ENCODE measurements at places on chromosomes 4 and X.

DNA sequence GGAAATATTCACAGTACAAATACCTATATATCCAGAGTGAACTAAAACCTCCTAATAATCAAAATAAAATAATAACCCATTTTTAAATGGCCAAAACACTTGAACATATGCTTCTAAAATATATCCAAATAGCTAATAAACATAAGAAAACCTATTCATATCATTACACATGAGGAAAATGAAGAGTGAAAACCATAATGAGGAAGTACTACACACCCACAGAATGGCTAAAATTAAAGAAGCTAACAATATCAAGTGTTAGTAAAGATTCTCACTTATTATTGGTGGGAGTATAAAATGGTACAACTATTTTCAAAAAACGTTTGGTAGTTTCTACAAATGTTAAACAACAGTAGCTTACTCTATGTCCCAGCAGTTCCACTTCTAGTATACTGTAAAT lies 92.1 kb downstream of the KLHL13 start:
- no peak for DNase-seq

GRCh38 chrX:11386812-11387211 lies 93.6 kb downstream of the AMELX start:
- no peak for DNase-seq

GRCh38 chrX:19174401-19175025 lies 52.2 kb upstream of the ADGRG2 start:
- DNase-seq, result no peak

GRCh38 chr4:6347511-6348045 lies 77.9 kb downstream of the WFS1 start:
- DNase-seq, result no peak

DNA sequence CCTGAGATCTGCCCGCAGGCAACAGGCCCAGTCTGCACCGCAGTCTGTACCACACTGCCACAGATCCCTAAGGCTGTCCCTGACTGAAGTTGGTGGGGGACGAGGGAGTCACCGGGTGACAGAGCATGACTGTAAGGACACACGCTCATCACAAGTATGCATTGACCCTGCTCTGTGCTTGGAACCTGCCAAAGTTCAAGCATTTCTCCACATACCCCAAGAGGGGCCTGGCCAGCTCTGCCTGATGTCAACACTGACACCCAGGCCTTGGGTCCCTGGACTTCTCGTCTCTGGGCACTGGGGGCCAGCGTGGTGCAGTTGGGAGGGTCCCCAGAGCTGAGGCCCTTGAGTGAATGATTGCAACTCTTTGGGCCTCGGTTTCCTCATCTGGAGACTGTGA lies 7.9 kb downstream of the BLOC1S4 start:
- DNase-seq, result no peak

- peak; percentile 22 for DNase-seq
These were observed 504 bp upstream of the PDLIM3 start for GRCh38 chr4:185535612-185536410.

GRCh38 chr4:109977854-109978501 lies 65.3 kb downstream of the EGF start:
- peak; percentile 22 for DNase-seq

GRCh38 chrX:145751943-145752342 lies 65.7 kb upstream of the SLITRK2 start:
- no peak for DNase-seq

- no peak for DNase-seq
These were observed 74.5 kb upstream of the BOD1L1 start for GRCh38 chr4:13701937-13702446.

GRCh38 chr4:6563935-6564645 lies 10.9 kb upstream of the MAN2B2 start:
- no peak for DNase-seq

- no peak for DNase-seq
These were observed 244.4 kb downstream of the DCLK2 start for GRCh38 chr4:150322646-150323045.

- no peak for DNase-seq
These were observed 20.9 kb downstream of the STK26 start for GRCh38 chrX:132043977-132044376.

GRCh38 chrX:110684653-110685052 lies 111.0 kb downstream of the CHRDL1 start:
- no peak for DNase-seq

DNA sequence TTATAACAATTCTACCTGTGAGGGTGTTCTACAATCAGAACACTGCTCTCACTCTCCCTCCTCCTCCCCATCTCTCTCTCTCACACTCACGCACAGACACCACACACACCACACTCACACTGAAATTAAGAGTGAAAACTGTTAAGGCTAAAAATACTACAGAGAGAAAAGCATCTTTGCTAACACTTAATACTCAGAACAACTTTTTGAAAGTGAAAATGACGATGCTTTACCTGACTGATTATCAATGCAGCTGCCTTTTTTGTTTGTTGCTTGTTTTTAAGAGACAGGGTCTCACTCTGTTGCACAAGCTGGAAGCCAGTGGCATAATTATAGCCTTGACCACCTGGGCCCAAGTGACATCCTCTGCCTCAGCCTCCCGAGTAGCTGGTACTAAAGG lies 222.4 kb downstream of the APBB2 start:
- no peak for DNase-seq

DNA sequence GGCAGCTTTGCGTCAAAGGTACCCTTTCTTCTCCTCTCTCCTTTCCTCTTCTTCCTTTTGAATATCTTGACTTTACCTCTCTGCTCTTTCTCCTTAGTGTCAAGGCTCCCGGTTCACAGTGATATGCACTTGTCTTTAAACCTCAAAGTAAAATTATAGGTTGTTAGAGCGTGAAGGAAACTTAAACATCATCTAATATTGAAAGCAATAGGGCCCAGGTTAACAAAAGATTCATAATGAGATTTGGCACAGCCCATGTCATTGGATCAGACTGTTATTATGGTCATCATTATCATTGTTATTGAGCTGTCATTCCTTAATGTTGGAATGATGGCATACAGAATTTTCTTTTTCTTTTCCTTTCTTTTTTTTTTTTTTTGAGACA lies 32.5 kb downstream of the FTHL17 start:
- no peak for DNase-seq

DNA sequence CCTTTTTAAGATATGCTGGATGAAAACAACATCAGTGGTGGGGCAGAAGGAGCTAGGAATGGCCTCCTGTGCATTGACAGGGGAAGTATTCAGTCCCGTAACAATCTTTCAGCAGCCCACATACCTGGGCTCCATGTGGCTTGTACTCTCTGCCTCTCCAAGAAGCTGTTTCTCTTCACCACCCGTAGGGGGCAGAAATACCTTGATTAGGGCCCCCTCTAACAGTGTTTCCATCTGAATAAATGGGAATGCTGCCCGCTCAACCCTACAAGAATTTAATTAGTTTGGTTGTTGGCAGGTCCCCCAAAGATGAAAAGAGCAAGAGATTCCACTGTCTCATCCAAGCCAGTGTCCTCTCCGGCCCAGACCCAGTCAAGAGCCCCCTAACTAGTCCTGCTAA lies 155.2 kb downstream of the SMIM20 start:
- DNase-seq, result peak; percentile 5

- no peak for DNase-seq
These were observed 178.1 kb upstream of the CPEB2 start for GRCh38 chr4:14824189-14824588.

DNA sequence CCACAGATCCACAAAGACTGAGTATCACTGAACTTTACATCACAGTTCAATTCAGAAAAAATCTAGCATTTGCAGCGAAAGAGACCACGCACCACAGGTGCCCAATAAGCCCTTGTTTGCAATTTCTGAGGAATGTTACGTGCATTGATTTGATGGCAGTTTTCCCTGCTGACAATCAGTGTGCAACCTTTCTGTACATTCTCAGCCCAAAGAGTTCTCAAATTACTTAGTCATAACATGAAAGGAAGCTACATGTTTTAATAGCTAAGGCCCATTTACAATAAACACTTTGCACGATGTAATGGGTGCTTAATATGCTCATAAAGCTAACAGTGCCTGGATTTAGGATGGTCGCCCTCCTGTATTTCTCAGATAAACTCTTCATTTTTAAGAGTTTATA lies 47.9 kb downstream of the PTCHD1 start:
- DNase-seq, result no peak

DNA sequence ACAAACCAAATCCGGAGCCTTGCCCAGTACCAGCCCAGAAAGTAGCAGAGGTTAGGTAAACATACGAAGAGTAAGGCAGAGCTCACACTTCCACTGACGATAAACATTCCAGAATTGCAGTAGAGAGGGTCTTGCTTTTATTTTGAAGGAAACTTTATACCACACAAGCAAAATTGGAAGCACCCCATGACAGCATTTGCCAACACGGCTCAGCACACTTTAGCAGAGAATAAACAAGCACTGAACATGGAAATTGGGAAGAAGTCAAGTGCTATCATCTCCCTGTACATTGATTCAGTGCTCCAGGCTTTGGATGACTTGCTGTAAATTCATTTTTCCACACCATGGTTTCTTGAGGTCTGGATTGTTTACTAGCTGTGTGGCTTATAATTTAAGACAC lies 160.7 kb upstream of the FAM47C start:
- no peak for DNase-seq

DNA sequence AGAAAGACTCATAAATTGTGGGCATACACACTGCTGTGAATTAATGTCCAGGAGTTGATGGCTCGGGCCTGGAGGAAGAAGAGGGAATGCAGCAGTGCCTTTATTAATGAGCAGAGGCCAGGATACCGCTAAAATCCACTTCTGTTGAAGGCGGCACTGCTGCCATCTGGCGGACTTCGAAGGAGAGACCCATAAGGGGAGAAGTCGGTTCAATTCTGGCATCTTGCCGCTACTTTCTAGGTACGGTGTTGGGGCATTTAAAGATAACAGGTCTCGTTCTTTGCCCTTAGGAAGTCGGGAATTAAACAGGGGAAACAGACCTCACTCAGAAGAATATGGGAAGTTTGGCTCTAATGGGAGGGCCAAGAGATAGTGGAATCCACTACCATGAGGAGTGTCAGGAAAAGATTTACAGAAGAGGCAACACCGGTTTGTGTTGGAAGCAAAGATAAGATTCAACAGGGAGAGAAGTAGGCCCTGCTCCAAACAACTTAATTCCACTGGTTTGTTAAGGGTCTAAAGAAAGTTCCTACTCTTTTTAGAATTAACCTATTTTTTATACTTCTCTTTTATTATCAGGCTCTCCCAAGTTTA lies 133.6 kb upstream of the GIMD1 start:
- peak; percentile 13 for DNase-seq

GRCh38 chr4:28373601-28374000 lies 1513.0 kb downstream of the STIM2 start:
- no peak for DNase-seq

GRCh38 chrX:1164322-1165288 lies 47.8 kb downstream of the CRLF2 start:
- DNase-seq, result no peak

DNA sequence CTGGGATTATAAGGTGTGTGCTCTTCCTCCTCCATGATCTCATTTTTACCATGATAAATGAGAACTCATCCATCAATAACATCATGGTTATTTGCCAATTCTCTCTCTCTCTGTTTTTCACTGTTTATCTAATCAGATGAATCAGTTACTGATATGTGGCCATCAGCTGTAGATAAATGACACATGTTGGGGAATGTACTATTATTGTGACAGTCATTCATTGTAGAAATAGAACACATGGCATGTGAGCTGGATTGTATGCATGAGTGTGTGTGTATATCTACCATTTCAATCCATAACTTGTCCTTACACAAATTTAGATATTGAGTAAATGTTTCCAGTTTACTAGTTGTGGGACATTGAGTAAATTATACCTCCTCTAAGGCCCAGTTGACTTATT lies 53.0 kb downstream of the OSTC start:
- no peak for DNase-seq

- no peak for DNase-seq
These were observed 36.4 kb upstream of the MSANTD1 start for GRCh38 chr4:3212391-3213105.

DNA sequence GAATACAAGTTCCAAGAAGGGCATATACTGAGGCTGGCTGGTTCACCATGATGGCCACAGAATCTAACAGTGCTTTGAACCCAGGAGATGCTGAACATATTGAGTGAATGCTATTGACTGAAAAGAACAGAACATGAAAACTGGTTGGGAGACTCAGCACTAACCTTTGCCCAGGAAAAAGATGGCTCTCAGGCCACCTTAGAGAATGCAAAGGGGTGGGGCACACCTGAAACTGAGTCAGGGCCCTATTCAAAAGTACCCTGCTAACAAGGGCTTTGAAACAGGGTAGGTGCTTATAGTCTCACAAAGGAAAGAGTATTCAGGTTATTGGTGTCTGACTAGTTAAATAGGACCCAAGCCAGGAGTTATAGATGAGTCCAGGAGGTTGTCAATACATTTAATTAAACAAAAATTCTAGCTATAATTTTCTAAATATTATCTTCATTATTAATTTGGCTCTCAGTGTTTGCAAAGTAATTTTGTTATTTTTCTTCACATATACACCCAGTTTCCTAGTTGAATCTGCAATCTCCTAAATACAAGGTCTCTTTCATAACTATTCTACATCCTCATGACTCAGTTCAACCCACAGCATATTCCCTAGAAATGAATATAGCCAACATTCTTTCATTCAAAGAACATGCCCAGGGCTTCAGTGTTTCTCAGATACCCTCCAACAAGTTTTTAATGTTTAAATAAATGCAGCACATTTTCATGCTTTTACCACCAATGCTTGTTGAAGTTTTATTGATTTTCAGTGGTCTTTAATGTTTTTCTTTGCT lies 144.2 kb upstream of the RAPGEF2 start:
- DNase-seq, result no peak

GRCh38 chr4:118354913-118355312 lies 2.1 kb upstream of the PRSS12 start:
- no peak for DNase-seq

DNA sequence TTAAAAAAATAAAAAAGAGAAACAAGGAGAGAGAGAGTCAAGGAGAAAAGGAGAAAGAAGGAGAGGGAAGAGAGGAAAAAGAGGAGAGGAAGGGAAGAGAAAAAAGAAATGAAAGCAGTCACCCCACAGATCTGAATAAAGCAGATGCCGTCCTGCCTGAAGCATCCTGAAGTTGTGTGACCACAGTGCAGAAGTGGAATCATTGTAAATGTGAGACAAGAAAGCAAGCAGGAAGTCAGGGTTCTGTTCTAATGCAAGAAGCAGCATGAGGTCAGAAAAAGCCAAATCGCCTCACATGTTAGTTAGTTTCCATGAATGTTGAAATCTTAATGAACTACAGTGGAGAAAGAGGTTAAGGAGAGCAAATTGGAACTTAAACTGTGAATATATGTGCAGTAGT lies 692.5 kb downstream of the CENPC start:
- no peak for DNase-seq

GRCh38 chr4:2843941-2844584 lies 419 bp downstream of the ADD1 start:
- DNase-seq, result no peak

GRCh38 chr4:69531251-69531650 lies 35.5 kb upstream of the UGT2B4 start:
- no peak for DNase-seq
